Jurkat, Clone E6-1 (cell line): ENCODE measurements at places on chromosomes 13 and 19.

GRCh38 chr13:38685974-38686576 lies 802 bp upstream of the FREM2 start:
- no peak for DNase-seq

- DNase-seq, result no peak
Observed at GRCh38 chr13:29957320-29957719, 106.9 kb upstream of the UBL3 start.

GRCh38 chr13:62846302-62846701 lies 1430.7 kb upstream of the PCDH20 start:
- DNase-seq, result no peak

DNA sequence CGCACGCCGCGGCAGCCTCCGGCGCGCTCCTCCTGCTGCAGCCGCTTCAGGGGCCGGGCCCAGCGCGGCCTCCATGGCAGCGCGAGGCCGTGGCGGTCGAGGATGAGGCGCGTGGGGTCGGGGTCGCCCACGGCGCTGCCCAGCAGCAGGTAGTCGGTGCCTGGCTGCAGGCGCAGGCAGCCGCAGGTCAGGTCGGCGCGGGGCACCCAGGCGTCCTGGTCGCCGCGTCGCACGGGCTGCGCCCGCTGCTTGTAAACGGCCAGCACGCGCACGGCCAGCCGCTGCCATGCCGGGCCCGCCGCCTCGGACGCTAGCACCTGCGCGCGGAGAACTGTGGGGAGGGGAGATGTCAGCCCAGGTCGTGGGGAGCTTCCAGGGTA lies 11.1 kb downstream of the NTN5 start:
- no peak for DNase-seq

- no peak for DNase-seq
Observed at GRCh38 chr13:99273128-99273527, 14.9 kb upstream of the GPR18 start.

DNA sequence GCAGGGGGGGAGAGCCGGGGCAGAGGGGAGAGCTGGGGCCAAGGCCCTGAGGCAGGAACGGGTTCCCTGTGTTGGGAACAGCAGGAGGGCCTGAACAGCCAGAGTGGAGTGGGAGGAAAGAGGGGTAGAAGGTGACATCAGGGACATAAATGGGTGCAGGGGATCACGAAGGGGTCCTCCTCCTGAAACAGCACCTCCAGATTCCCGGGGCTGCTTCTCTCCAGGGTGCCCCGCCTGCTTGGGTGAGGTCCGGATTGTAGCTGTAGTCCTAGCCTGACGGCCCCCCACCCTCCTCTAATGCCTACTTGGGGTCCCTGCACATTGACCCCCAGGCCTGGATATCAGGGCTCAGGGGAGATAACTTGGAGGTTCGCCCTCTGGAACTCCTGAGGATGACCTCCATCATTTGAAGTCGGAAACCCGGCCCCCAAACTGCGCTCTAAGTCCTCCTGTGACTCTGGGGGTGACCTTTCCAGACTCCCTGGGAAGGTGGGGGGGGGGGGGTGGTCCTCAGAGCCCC lies 473 bp upstream of the SCN1B start:
- DNase-seq, result no peak

DNA sequence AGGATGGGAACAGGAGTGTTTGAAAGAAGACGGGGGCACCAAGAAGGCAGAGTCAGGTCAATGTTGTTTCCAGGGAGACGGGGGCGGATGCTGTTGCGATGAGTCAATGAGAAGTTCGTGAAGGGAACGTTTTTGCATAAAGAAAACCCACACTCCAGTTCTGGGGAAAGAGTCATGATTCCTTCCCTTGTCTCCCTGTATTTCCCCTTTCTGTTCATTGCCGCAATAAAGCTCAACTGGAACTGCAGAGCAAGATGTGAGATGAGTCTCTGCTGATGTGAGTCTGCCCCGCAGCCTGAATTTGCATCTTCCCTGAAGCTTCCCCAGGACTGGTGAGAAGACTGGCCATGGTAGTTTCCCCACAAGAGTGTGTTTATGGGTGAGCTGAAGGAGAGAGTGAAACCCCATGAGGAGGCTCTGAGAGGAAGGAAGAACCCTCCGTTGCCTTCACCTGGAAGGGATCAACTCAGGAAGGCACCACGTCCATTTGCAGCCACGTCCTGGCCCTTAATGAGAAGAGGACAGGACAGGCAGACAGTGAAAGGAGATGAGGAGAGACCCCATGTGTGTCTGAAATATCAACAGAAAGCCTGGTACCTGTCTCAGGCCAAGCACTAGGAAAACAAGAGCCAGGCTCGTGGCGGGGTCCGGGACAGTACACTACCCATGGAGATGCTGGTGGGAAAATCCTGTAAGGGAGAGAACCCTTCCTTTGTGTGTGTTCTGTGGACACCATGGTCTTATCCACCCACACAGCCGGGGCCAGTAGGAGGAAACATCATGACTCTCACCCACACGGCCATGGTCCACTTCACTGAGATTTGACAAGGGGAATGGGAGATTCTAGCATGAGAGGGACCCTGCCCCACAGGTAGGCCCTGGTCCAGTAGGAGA lies 13.7 kb downstream of the LILRA1 start:
- no peak for DNase-seq

DNA sequence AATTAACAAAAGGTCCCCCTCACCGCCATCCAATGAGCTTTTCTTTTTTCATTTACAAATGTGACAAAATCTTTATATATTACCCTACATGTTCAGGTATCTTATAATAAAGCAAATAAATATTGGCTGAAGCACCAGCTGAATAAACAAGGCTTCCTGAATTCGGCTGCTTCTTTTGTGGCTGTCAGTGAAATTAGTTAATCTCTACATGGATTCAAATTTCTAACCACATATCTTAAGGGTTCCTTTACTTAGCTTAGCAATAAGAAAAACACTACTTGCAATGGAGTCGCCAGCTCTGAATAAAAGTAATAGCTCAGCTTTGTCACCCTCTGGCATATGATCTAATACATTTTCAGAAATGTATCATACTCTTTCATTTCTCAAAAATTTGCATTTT lies 104.3 kb downstream of the CCNA1 start:
- no peak for DNase-seq

DNA sequence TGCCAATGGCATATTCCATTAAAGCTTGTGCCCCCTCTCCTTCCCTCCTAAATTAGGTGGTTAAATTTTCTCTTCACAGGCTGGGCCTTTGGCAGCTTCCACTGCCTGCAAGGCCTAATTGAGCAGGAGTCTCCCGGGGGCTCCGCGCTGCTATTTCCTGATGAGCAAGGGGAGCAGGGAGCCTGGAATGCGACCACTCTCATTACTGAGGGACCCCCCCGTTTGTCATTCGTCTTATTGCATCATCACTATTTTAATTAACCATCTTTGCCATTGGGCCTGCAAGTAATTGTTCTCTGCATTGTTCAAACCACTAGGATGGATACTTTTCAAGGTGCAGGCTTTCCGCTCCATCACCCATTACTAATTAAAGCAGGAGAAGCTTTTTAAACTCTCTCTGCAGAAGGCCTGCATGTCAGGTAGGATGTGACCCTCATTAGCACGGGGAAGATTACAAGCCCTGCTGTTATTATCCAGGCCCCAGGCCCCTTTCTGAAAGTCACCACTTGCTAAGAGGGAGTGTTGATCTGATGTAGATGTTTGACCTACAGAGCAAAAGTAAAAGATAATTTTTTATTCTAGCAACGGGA lies 142.3 kb downstream of the OXGR1 start:
- DNase-seq, result no peak

GRCh38 chr19:31385744-31386143 lies 36.5 kb upstream of the TSHZ3 start:
- no peak for DNase-seq

DNA sequence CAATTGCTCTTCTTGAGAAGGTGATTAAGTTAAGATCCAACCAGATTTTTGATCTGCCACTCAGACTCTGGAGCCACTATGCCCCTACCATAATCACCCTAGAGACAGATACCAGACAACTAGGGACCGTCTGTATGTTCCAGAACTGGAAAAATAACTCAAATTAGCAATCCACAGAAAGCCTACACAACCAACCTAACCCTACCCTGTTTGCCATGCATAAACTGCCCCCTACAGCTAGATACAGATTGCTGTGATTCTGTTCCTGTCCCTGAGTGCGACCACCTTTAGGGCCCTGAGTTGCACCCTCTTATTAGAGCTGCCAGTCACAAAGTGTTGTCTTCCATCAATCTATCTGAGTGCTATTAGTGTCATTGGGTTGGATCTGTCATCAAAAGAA lies 929.8 kb upstream of the SLITRK1 start:
- no peak for DNase-seq

DNA sequence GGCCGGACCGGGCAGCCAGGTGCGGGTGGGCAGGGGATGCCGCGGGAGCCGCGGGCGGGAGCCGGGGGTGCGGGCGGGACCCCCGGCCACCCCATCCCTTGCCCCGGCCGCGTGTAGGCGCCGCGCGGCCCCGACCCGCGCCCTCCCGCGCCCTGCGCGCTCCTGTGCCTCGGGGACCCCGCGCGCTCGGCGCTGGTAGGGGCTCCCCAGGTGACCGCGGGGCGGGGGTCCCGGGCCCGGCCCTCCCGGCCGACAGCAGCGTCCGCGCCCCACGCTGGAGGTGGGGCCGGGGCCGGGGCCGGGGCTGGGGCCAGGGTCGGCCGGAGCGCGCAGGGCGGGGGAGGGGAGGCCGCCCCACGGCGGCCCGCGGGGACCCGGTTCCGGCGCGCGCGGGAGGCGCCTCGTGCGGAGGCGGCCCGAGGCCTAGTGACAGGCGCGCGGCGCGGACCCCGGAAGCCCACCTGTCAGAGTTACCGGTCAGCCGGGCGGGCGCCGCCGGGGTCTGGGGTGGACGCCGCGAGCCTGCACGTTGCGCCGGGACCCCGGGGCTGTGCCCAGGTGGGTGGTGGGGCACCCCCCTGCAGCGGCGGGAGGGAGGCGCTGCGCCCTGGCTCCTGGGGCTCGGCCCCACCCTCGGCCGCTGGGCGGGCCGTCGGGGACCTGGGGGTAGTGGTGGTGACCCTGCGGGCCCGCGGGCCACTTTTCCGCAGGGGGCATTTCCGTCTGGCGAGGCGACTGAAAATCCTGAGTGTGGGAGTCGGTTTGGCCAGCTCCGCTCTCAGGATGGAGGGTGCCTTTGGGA lies 518 bp downstream of the TFDP1 start:
- DNase-seq, result no peak

DNA sequence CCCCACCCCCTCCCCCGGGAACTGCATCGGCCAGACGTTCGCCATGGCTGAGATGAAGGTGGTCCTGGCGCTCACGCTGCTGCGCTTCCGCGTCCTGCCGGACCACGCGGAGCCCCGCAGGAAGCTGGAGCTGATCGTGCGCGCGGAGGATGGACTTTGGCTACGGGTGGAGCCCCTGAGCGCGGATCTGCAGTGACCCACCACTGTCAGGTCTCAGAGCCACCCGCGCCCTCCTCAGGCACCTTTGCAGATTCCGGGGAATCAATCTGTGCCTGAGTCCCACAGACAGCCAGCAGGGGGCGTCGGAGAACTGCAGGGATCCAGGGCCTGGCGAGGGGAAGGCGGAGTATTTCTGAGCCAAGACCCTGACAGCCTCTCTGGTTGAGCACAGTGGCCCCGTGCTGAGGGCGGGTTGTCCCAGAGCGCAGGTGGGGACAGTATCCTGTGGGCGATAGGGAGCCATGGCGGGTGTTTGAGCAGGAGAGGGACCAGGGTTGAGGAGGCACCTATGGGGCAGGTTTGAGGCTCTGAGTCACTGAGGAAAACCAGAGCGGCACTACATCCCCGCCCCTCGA lies 30.4 kb upstream of the CYP4F8 start:
- DNase-seq, result peak; percentile 70

DNA sequence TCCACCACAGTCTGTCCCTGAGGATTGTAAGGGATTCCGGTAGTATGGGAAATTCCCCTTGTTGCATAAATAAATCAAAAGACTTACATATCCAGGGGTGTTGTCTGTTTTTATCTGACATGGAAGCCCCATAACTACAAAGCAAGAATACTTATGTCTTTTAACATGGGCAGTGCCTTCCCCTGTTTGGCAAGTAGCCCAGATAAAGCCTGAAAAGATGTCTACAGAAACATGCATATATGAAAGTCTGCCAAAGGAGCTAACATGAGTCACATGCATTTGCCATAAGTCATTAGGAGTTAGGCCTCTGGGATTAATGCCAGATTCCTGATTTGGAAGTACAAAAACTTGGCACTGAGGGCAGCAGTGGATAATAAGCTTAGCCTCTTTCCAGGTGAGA lies 62.1 kb downstream of the ZNF737 start:
- DNase-seq, result no peak

- no peak for DNase-seq
Observed at GRCh38 chr19:1360818-1361461, 22.8 kb upstream of the NDUFS7 start.

- DNase-seq, result no peak
Observed at GRCh38 chr19:11649941-11650340, 52.7 kb downstream of the ZNF627 start.

GRCh38 chr19:48444129-48444935 lies 1.5 kb upstream of the GRWD1 start:
- DNase-seq, result no peak

DNA sequence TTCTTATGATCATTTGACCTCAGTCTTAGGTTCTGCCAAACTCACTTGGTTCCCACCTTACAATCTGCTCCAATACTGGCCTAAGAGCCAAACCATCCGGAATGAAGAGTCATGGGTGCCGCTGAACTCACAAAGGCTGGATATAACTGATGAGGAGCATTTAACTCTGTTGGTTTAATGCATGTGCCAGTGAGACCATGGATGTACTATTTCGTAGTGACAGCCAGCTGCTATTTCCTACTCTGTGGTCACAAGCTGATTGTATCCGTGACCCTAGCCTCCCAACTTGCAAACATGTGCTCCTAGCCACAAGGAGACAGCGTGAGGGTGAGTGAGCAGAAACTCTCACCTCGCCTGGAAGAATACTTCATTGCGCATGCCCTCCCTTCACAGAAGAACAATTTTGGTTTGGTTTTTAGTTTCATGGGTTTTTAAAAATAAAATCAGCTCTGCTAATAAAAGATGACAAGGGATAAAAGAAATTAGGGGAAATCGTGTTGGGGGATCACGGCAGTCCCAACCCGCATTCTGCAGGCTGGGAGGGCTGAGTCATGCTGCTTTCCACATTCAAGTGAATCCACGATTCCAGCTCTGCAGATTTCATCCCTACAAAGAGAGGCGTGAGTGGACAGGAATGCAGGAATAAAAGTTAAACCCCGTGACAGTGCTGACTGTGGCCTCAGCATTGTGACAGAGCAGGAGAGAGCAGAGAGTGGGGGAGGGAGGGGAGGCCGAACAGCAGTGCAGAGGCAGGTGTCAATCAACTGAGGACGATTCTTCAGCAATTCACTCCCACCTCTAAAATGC lies 66.8 kb upstream of the RAP2A start:
- DNase-seq, result no peak

- DNase-seq, result peak; percentile 39
Observed at GRCh38 chr19:9130965-9131364, 4.2 kb upstream of the OR7G3 start.

DNA sequence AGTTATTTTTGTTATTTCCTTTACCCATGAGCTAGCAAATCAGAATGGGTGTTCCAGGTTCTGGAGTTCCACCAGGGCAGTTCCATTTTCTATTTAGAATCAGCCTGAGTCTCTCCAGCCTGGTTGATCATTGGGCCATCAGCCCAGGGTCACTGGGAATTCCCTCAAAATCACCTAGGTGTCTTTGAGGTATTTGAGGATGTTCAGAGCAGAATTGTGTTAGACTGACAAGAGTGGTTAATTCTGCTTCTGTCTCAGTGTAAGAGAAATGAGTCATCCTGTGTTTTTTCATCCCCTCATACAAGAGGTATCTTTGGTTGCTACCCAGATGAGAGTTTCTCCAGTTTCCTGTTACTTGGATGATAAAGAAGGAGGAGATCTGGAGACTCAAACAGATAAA lies 11.7 kb downstream of the ZNF66 start:
- DNase-seq, result no peak
